MG63 (cell line): ENCODE measurements at places on chromosomes 7 and 10. TPM values are rescaled to one million over a fixed set of nuclear protein-coding genes. Genes with fewer than 3 reads are reported as not detected.

The MUC12 gene
- not detected in 2 replicates for total RNA-seq

The AGR3 gene
- total RNA-seq, result not detected in 2 replicates

The MICALL2 gene
- 7.9 and 13.5 TPM in 2 replicates for total RNA-seq

The OGDHL gene
- 0.16 TPM in 1 of 2 replicates, not detected in the other for total RNA-seq

The BCL7B gene
- 31.6 and 33.3 TPM in 2 replicates for total RNA-seq

The CPA2 gene
- 1.0 and 1.6 TPM in 2 replicates for total RNA-seq

The CLCN1 gene
- total RNA-seq, result not detected in 2 replicates

The ZNF488 gene
- total RNA-seq, result 0.07 TPM in 1 of 2 replicates, not detected in the other

DNA sequence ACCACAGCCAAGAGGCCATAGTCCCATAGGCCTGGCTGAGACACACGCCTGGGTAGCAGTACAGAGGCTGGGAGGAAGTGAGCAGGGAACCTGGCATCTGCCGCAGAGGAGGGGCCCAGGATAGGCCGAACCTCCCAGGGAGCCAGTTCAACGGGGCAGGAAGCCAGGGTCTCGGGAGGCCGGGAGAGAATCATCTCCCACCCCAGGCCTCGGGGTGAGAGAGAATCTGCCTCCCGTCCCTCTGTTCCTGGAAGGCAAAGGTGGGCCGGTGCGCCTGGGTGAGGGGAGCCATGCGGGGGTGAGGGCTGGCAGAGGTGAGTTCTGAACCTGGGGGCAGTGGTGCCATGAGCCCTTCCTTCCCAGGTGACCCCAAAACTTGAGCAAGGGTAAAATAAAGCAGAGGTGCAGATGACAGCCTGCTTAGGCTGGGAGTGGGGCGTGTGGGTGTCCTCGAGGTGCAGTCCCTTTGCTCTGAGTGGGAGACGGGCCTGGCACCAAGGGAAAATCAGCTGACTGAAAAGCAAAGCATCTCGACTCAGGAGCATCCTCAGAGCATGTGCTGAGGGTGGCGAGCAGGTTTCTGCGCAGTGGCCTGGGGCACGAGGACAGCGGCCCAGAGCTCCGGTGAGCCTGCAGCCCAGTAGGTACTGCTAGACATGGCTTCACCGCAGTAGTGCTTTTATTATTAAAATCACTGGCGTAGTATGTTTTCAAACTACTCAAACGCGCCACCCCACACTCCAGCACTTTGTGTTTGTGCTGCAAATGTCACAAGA is 15.5 kb downstream of the AGAP3 start:
- DNase-seq, result no peak

DNA sequence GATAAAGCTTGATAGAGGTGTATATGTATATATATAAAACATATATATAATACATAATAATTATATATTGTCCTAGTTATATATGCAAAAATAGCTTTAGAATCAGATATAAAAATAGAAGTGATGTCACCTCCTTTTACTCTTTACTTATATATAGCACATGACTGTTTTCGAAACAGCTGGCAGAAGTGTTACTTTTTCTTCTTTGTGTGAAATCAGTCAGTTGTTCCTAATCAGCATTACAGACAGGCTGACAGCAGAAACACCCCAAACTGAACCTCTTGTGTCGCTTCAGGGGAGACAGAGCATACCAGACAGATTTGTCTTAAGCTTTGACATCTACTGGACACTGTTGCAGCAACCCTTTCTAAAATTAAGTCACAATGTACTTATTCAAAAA is 684.9 kb upstream of the CELF2 start:
- DNase-seq, result no peak

DNA sequence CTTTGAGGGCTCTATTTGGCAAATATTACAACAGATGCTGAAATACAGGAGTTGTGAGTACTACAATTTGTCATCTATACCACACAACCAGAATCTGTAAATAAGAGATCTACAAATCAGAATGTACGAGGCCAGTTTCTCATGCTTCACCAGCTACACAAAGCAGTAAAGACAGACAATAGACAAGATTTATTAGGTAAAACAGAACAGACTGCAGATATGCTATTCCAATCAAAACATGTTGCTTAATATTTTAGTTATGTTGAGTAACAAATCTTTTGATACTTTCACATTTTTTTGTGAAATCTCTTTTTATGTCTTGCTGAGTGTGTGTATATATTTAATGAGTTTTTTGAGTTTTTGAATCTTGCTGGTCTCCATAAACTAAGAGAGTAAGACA is 109.1 kb downstream of the CHCHD3 start:
- no peak for DNase-seq

DNA sequence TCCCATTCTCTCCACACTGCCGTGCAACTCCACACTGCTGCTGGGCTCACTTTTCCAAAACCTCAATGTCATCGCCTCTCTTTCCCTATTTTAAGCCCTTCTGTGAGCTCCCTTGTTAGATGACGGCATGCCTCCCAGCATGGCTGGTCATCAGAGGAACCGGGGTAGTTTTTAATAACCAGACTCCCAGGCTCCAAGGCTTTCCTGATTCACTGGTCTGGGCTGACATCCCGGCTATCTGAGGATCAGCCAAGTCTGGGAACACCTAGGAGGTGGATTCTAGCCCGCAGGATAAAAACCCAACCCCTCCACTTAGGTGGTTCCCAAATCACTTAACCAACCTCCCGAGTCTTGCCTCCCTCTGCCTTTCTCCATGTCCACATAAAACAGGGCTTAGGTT is 295.4 kb upstream of the FZD8 start:
- DNase-seq, result no peak

GRCh38 chr7:116588641-116589594 is 64.1 kb downstream of the CAV1 start:
- peak; percentile 14 for DNase-seq

DNA sequence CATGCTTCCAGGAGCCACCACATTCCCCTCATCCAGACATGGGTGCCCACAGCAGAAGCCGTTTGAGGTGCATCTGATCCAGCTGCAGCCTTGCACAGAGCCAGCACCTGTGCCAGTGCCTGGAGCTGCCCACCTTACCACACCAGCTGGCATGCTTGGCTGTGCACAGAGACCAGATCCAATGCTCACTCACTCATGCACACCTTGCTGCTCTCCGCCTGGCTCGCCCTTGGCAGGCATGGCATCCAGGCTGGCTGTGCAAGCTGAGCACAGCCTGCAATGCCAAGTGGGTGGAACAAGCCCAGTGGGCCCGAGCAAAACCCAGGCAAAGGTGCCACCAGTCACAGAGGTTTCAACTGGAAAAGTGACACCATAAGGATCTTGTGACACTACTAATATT is 66.9 kb upstream of the SEMA3A start:
- no peak for DNase-seq

GRCh38 chr7:28787106-28787505 is 171.0 kb downstream of the TRIL start:
- DNase-seq, result no peak

DNA sequence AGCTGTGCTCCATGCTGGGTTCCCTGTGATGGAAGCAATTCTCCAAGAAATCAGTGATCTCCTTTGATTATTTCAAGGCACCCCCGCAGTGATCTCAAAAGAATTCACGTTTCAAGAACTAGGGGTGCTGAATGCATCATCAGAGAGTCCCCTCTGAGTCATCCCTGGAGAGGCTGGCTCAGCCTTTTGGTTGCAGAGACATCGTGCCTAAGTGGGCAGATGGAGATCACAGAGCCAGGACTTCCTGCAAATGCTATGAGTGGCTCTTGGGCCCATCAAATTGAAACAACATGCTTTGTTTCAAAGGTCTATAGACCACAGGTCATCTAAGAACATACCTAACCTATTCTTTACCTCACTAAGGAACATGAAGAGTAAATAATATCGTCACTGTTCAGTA is 41.5 kb upstream of the PLEKHA1 start:
- no peak for DNase-seq

GRCh38 chr7:17368856-17369524 is 70.5 kb downstream of the AHR start:
- peak; percentile 53 for DNase-seq

DNA sequence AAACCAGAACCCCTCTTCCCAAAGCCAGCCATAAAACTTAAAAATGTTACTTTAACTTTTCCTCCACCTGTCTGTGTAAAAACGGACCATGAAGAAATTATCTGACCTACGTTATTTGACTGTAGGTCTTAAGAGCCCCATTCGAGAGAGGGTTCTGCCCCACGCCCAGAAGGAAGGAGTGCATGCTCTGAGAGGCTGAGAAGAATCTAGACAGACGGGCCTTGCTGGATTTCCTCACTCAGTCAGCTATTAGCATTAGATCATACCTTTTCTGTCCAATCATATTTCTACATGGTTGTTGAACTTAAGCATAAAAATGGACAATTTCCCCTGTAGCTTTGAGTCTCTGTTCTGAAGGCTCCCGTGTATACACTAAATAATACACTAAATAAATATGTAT is 38.1 kb upstream of the WDR11 start:
- no peak for DNase-seq

DNA sequence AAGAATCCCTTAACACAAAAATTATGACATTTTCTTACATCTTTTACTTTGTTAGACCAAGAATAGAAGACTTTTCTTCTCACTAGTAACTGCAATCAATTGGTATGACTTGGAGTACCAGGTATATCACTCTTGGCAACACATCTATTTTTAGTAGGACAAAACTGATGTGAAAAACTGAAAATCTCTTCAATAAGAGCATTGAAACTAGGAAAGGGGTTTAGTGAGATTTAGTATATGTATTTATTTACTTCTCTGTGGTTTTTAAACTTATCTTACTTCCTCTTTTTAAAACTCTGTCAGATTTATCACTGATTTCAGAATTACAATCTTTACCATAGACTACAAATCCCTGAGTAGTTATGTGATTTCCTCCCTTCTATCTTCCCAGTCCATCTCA is 366.2 kb downstream of the PCDH15 start:
- DNase-seq, result no peak

- no peak for DNase-seq
These were observed 83.7 kb downstream of the EBF3 start for GRCh38 chr10:129880191-129880870.

- no peak for DNase-seq
These were observed 14.6 kb downstream of the PPIF start for GRCh38 chr10:79361726-79362397.

- no peak for DNase-seq
These were observed 11.8 kb downstream of the COG5 start for GRCh38 chr7:107551936-107552335.

DNA sequence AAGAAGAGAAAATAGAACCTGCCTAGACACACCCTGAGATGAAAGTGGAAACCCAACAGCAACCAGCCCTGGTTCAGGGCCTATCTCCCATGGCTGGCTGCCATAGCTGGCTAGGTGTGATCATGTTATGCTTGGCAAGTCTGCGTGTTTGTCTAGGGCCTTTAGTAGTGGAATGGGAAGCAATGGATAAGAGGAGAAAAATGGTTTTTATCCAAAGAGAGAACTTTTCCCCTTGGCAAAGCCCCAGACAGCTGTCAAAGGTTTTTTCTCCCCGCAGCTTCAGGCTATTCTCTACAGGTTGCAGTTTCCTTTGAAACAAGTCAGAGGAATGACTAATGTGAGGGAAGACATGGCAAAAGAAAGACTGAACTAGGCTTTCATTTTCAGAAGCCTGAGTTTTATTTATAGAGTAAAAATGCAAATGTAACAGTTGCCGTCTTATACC is 161.5 kb downstream of the SEMA3D start:
- no peak for DNase-seq

- DNase-seq, result no peak
These were observed 166.2 kb upstream of the FAM3C start for GRCh38 chr7:121562259-121562658.

- no peak for DNase-seq
These were observed 75.5 kb downstream of the HIPK2 start for GRCh38 chr7:139702313-139702731.

DNA sequence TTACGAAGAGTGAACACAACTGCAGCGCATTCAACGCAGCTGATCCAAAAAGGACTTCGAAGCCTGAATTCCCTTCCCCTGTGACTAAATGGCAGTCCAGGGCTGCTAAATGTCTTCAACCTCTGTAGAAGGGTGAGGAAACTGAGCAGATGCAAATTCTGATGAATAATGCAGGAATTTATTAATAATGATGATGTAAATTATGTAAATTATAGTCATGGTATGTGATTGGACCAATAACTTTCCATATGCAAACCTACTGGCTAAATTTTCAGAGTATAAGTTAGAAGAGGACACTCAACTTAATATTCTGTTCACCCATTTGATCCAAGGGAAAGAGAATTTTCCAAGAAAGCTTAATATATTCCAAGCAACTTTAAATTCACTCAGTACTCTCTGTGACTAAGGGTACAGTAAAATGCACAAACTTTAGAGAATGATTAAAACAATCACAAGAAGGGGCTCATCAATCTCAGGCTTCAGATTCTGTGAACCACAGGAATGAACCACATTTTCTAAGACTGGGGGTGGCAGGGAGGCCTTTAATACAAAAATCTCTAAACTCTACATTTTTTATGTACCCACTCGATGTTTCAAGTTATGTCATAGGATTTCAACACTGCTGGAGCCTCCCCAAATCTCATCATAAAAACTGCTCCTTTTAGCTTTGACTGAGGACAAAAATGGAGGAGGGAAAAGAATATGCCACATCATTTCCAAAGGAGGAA is 3.5 kb downstream of the FGFR2 start:
- no peak for DNase-seq
